ENCODE measurements at places on chromosomes 2 and 18.

DNA sequence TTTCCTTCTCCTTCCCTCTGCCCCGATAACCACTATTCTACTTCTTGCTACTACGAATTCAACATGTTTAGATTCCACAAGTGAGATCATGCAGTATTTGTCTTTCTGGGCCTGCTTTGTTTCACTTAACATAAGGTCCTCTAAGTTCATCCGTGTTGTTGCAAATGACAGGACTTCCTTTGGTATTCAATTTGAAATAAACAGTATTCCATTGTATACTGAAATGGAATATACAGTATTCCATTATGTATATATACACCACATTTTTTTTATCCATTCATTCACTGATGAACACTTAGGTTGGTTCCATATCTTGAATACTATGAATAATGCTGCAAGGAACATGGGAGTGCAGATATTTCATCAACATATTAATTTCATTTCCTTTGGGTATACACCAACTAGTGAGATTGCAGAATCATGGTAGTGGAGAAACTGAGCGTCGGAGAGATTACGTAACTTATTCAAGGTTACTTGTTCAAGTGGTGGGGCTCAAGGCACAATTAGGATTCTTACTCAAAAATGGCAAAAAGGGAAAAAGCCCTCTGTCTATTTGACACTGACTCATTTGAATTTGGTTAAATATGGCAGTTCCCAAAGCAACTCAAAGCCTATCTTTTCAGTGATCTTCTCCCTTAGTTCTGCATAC lies 85.1 kb downstream of the CHN1 start:
- DNase-seq: no peak

DNA sequence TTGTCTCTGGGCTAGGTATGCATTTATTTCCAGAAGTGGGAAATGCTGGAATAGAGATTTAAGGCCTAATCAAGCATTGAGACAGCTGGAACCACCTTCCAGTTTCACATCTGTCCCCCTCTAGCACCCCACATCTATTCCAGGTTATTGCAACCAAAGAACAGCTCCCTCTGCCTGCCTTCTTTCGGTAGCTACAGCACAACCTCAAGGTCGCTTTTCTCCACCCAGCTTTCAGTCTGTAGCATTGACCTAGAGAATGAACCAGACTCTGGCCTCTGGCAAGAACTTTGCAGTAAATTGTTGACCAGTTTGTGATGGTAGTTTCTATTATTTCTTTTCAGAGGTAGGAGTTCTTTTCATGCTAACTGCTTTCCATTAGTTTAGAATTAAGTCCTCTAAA lies 484.2 kb downstream of the DLGAP1 start:
- no peak for DNase-seq

- no peak for DNase-seq
Observed at GRCh38 chr2:199404841-199405240, 52.9 kb downstream of the SATB2 start.

GRCh38 chr2:106057206-106057605 lies 136.9 kb downstream of the UXS1 start:
- no peak for DNase-seq

DNA sequence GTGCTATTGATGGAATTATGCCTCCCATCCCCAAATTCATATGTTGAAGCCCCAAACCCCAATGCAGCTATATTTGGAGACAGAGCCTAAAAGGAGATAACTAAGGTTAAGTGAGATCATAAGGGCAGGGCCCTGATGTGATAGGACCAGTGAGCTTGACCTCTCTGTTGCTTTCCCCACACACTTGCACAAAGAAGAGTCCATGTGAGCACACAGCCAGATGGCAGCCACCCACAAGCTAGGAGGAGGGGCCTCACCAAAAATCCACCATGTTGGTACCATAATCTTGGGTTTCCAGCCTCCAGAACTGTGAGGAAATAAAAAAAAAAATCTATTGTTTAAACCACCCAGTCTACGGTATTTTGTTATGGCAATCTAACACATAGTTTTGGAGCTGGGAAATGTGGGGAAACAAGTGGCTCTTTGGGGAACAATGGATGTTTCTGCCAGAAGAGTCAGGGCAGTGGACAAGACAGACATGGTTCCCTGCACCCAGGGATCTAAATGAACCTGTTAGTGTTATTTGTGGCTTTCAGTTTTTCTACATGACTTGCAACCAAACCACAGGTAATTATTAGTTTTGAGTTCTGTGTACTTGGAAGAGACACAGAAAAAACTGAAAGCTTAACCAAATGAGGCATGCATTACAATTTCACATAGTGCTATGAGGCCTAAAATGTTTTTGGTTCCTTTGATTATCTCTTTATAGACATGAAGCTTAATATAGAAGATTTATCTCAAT lies 259.1 kb downstream of the LTBP1 start:
- no peak for DNase-seq

DNA sequence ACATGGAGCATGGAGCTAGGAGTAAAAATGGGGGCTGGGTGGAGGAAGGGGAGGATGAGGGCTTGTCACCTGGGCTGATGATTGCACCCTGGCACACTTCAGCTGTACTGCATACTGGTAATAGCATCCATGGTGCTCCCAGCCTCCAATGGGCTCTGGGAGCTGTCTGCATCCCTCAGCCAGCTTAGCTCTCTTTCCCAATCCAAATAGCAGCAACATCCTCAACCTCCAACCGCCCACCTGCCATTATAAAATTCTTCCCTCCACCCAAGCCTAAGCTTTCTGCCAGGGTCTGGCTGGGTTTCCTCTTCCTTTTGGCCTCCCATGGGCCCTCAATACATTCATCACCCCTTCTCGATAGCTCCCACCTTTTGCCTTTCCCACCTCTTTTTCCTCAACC lies 110.1 kb downstream of the LYPD1 start:
- no peak for DNase-seq

- DNase-seq: no peak
Observed at GRCh38 chr2:217356781-217357180, 496.9 kb upstream of the TNP1 start.

- DNase-seq: no peak
Observed at GRCh38 chr2:122056853-122057252, 301.4 kb downstream of the TSN start.

DNA sequence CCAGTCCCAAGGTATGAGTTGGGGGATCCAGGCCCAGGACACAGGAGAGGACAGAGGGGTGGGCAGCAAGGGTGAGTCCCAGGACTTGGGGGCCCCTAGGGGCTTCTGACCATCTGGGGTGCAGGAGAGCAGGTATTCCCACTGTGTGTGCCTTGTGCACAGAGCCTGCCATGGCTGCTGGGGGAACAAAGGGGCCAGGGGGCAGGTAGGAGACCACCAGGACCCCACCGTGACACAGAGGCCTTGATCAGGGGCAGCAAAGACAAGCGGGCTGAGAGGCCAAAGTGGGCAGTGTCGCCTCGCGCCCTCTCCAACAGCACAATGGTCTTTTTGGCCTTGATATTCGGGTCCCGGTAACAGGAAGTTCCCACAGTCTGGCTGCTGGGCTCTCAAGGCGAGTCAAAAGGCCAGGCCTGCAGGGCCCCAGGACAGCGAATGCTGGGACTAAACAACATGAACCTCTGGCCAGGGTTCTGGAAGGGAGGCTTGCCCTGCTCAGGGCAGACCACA lies 12.3 kb upstream of the GPR17 start:
- no peak for DNase-seq

- no peak for DNase-seq
Observed at GRCh38 chr2:189570570-189571031, 10.0 kb downstream of the SLC40A1 start.

- DNase-seq: no peak
Observed at GRCh38 chr2:1032030-1032429, 81.4 kb downstream of the SNTG2 start.

- DNase-seq: no peak
Observed at GRCh38 chr2:125554956-125555355, 1101.0 kb upstream of the GYPC start.

DNA sequence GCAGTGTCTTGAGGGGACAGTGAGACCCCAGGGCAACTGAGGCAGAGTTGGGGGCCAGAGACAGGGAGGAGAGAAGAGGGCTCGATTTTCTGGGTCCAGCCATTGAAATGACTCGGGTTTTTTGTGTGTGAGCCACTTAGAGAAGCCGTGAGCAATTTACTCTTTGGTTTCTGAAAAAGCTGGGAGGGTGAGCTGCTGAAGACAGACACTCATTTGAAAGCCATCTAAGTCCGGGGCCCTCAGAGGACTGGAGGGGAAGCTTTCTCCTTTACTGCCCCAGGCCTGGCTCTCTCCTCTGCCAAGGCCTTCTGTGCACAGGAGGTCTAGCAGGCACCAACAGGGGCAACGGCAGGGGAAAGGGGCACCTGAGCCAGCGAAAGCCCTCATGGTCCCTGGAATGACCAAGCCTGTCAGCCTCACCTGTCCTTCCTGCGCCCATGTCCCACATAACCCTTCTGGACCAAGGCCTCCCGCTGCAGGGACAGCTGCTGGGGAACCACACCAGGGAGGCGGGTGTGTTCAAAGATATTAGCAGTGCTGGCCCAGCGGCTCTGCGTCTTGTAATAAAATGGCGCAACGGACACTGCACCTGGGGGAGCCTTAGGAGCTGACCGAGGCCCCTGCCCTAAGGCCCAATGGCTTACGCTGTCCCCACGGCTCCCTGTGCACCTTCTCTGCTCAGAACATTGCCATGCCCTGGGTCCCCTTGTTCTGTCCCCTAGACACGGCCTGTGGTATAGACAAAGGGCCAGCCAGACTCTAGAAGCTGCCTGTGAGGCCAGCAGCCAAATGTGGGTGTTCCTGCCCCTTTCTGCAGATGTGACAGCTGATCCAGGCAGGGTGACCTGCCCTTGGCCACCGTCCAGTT lies 45.8 kb downstream of the HS6ST1 start:
- DNase-seq: no peak

DNA sequence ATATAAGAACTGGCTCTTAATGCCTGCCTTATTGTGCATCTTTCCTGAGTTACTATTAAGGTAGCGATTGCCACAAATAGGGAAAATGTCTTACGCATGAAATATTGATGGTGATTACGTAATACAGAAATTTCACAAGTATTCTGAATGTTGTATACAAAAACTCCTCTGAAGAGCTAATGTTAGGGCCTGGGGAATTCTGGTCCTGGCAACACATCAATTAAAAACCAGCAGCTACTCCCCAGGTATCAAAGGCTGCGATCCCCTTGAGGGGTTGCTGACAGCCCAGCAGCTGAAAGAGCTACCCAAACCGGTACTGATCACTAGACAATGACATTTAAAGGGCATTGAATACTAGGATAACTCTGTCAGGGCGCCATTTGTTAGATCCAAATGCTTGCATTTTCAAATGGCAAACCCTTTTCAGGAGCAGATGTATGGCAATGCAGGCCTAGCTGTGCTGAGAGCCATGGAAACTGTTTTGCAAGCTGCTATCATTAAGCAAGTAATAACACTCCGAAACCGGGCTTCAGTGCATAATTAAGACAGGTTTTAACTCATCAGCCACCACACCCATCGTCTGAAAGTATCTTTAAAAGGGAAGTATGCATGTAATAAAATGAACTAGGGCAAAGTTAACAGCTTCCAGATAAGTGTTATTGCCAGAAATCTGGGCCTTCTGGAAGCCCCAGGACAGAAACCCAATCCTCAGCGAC lies 78.4 kb downstream of the CLHC1 start:
- peak; percentile 40 for DNase-seq

- no peak for DNase-seq
Observed at GRCh38 chr2:166792808-166793207, 95.5 kb upstream of the XIRP2 start.

- DNase-seq: no peak
Observed at GRCh38 chr18:61335684-61336555, 2.7 kb downstream of the CDH20 start.

DNA sequence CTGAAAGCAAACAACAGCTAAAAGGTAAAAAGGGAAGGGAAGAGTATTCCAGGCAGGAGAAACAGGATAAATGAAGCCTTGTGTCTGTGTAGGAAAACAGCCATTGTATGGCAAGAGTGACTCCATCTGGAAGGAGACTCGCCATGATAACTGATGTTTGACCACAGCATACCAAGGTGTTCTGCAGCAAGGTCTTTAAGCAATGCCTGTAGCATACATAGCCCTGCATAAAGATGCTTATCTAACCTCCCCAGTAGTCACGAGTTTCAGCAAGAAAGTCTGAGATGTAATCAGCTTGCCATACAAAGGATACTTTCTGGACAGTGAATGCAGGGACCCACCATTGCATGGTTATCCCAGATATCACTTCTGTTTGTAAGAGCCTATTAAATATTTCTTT lies 11.9 kb upstream of the CCNT2 start:
- no peak for DNase-seq

GRCh38 chr2:236196366-236196765 lies 28.2 kb upstream of the GBX2 start:
- no peak for DNase-seq

DNA sequence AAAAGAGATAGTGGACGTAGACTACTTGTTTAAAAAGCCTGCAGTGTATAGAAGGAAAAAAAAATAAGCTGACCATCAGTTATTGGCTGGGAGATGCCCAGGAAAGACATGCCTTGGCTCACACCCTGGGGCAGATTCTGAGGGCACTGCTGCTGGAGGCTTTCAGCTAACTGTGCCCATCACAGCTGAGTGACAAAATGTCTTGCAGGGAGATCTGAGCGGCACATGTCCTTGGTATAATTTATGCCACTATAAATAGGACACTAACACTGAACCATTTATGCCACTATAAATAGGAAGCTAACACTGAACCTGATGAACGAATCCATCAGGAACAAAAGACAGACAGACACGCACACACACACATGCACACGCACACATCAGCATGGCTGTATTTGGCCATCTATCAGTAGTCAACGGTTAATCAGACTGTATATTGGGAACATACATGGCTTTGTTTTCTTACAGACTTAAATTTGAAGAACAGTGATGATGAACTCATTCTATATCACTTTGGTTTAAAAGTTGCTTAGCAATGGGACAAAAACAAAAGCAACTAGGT lies 68.2 kb upstream of the NOSTRIN start:
- no peak for DNase-seq

DNA sequence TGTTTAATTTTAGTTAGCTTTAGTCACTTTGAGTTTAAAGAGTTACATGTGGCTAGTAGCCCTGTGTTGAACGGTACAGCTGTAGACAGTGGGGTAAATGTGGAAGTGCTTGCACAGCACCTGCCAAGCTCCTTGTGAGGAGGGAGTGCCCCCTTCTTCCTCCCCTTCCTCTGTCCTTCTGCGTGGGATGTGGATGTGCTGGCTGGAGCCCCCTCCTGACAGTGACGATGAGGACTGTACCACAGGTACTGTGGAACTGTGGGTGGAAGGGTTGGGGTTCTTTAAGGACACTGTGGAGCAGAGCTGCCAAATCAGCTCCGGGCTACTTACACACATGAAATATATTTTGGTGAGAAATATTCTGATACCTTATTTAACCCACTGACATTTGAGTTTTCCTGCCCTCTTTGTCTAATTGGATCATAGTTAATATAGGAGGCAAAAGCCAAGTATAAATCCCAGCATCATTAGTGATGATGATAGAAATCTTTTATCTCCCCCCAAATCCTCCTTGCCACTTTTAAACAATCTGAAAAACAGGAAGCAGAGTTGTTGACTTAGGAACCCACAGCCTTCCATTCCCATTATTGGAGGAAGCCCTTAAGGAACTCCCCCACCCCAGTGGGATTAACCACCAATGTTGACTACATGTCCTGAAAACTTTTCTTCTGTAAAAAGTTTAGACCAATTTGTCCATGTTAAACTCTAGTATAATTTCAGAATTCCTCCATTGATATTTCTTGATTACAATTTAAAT lies 181.3 kb downstream of the PTPRM start:
- DNase-seq: no peak

Data from NCI-H1694 (cell line).